ENCODE measurements at places on chromosomes 12 and 14. TPM values are rescaled to one million over a fixed set of nuclear protein-coding genes. Genes with fewer than 3 reads are reported as not detected.

GRCh38 chr12:43044241-43044640, 454.7 kb upstream of the PRICKLE1 start:
- no peak for DNase-seq

DNA sequence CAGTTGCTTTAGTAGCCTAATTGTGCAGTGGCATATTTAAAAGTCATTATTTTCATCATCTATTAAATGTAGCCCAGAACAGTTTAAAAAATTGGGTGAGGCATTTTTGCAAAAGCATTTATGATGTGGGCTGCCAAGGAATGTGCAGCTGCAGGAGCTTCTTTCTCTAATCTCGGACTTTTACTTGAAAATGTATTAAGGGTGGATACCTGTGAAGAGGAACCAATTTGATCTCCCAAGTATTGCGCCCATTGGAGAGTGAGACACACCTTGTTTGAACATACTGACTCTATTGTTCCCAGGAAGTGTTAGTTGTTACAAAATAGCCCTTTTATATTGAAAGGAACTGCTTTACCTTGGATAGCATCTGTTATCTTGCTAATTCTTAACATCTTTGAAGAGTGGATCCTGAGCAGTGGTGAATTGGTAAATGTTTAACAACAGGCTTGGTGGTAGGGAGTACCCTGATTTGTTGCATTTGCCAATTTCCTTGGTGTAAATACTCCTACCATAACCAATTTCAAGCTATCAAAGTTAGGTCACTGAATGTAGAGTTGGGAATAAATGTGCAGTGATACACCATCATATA, 42.5 kb upstream of the HMGA2 start:
- DNase-seq, result no peak

GRCh38 chr12:2140858-2141519, 88.2 kb downstream of the CACNA1C start:
- no peak for DNase-seq

- no peak for DNase-seq
These were observed 56.6 kb upstream of the SCN8A start for GRCh38 chr12:51534216-51535074.

Gene RNASE2
- total RNA-seq, result not detected

Gene AGAP2
- 26.5 TPM for total RNA-seq

Gene MFAP5
- not detected for total RNA-seq

Gene KCNC2
- total RNA-seq, result not detected

Gene KRT78
- total RNA-seq, result not detected

Data from OCI-LY7 (cell line).